ENCODE measurements at places on chromosomes 12 and 14. TPM values are rescaled to one million over a fixed set of nuclear protein-coding genes. Genes with fewer than 3 reads are reported as not detected.

GRCh38 chr12:92275443-92276154, 130.0 kb upstream of the BTG1 start:
- DNase-seq: no peak
- no peaks in the 10 kb centered on the region for H3K27me3 ChIP-seq
- H3K4me1 ChIP-seq: no peaks in the 10 kb centered on the region
- H3K36me3 ChIP-seq: no peaks in the 10 kb centered on the region
- no peak overlapping the region for H3K4me3 ChIP-seq

- peak; percentile 58 for DNase-seq
- no peak overlapping the region for H3K27ac ChIP-seq
- no peak overlapping the region for H3K4me3 ChIP-seq
- no peaks in the 10 kb centered on the region for H3K4me1 ChIP-seq
- no peaks in the 10 kb centered on the region for H3K36me3 ChIP-seq
Observed at GRCh38 chr12:62130834-62131552, 129.2 kb upstream of the USP15 start.

GRCh38 chr14:67158566-67158965, 30.7 kb upstream of the GARIN2 start:
- no peaks in the 10 kb centered on the region for H3K36me3 ChIP-seq
- H3K27me3 ChIP-seq: no peaks in the 10 kb centered on the region
- no peaks in the 10 kb centered on the region for H3K4me1 ChIP-seq
- H3K4me3 ChIP-seq: no peak overlapping the region
- H3K27ac ChIP-seq: no peak overlapping the region

- peaks cover 21% of the 10 kb centered on the region for H3K4me1 ChIP-seq
- DNase-seq: no peak
- no peaks in the 10 kb centered on the region for H3K36me3 ChIP-seq
- H3K27ac ChIP-seq: no peak overlapping the region
Observed at GRCh38 chr12:65496617-65497016, 218.1 kb downstream of the MSRB3 start.

DNA sequence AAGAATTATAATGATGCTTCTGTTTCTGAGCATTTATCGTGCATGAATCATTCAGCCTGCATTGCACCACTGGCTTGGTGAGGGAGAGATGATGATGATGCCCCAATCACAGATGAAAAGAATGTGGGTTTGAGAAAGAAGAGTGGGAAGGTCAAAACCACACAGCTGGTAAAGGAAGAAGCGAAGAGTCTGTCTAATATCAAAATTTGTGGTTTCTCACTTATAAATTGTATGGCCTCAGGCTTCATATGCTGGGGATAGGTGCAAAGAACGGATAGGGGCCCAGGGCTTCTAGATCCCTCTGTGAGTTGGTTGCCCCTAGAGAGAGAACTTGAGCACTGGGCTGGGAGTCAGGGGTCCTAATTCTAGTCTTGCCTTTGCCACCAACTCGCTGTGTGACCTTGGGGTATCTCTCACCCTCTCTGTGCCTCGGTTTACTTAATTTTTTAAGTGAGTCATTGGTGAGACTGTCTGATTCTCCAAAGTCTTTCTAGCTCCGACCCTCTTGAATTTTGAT, 2.2 kb downstream of the OASL start:
- H3K27me3 ChIP-seq: no peaks in the 10 kb centered on the region
- no peak overlapping the region for H3K4me3 ChIP-seq
- no peaks in the 10 kb centered on the region for H3K36me3 ChIP-seq
- peaks cover 7% of the 10 kb centered on the region for H3K4me1 ChIP-seq

TPPP2 gene
- not detected for total RNA-seq

- H3K4me3 ChIP-seq: no peak overlapping the region
- peaks cover 14% of the 10 kb centered on the region for H3K27me3 ChIP-seq
- H3K4me1 ChIP-seq: no peaks in the 10 kb centered on the region
- H3K27ac ChIP-seq: no peak overlapping the region
- DNase-seq: no peak
- no peaks in the 10 kb centered on the region for H3K36me3 ChIP-seq
Observed at GRCh38 chr12:52501490-52501889, 8.4 kb upstream of the KRT6A start.

- H3K4me1 ChIP-seq: peaks cover 30% of the 10 kb centered on the region
- no peaks in the 10 kb centered on the region for H3K27me3 ChIP-seq
- peaks cover 88% of the 10 kb centered on the region for H3K36me3 ChIP-seq
- H3K4me3 ChIP-seq: no peak overlapping the region
Observed at GRCh38 chr14:103688906-103689902, 26.0 kb downstream of the XRCC3 start.

Measured in upper lobe of right lung (tissue), 1 donor.